Activated CD4-positive, alpha-beta T cell treated with anti-CD3 and anti-CD28 coated beads, Interleukin-2, amount 10 ng/mL, durations not matched to agents 7 days and 5 days (primary cell): ENCODE measurements at places on chromosomes 12 and 14. TPM values are rescaled to one million over a fixed set of nuclear protein-coding genes. Genes with fewer than 3 reads are reported as not detected.

- no peak for DNase-seq
Measured at GRCh38 chr12:101919447-101919846, 42.1 kb downstream of the DRAM1 start.

DNA sequence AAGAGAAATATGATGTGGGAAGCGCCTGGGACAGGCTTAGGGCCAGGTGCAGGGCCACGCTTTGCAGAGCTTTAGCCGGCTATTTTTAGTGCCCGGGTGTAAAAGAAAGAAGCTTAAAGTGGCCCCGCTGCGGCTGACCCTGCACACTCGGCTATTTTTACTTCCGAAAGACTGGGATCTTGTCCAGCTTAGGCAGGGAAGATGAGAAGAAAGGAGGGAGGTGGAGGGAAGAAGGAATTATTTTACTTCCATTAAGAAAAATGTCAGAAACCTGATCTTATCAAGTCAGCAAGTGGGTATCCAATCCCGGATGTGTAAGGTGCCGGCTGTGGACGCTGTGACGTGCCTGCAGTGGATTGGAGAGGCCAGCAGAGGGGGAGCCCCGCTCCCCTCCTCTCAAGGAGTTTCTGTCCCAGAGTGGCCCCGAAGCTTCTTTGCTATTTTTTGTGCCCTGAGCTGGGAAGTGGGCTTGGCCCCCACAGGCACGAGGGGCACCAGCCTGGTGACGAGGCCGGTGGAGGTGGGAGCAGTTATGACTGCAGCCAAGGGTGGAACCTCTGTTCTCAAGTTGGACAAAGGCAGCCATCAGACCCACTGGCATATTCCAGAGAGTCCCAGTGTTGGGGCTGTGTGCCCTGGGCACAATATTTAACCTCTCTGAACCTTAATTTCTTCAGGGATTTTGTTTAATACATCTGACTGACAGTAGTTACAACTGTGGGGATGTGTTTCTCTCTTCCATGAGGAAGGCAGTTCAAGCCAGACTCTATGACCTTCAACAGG, 97.7 kb downstream of the ESRRB start:
- no peak for DNase-seq

GRCh38 chr14:21026274-21026987, 1.6 kb upstream of the NDRG2 start:
- DNase-seq: no peak

- DNase-seq: no peak
Measured at GRCh38 chr14:44316647-44317440, 190.2 kb downstream of the FSCB start.

MIS18BP1 gene
- 81.9 TPM for total RNA-seq

GLI1 gene
- total RNA-seq: 0.52 TPM

HOXC9 gene
- not detected for total RNA-seq

DNA sequence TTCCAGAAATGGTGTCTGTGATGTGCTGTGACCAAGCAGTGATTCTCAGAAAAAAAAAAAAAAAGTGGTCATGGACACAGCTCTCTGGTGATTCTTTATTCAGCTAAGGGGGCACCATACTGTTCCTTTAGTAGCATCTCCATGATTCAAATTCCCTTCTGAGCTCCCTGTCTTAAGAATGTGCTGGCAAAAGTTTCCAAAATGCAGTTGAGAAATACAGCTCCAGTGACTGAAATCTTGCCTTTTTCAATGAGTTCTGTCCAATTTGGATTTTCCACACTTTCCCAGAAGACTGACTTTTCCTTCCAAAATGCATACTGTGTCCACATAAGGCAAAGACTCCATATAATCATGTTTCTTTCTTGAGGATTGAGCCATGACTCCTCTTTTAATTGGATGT, 24.3 kb upstream of the CPM start:
- DNase-seq: no peak

DNA sequence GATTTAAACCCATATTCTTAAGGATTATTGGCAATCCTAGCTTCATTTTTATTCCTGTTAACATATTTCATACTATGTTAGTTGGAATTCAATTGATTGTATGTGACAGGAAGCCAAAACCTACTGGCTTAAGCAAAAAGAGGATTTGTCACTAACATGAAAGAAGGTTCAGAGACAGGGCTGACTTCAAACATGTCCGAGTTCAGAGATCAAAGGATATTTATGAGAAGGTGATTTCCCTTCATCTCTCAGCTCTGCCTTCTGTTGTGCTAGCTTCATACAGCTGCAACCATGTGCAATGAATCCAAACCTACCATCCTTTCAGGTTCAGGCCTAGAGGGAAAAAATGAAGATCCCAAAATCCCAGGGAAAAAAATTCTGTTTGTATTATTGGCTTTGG, 349.7 kb downstream of the ATP23 start:
- DNase-seq: no peak

ITGB7 gene
- total RNA-seq: 621 TPM

- DNase-seq: no peak
Measured at GRCh38 chr14:101177301-101177971, 273.9 kb upstream of the RTL1 start.

MSI1 gene
- total RNA-seq: not detected

GRCh38 chr14:104893435-104894207, 28.6 kb downstream of the CEP170B start:
- no peak for DNase-seq

SIX6 gene
- total RNA-seq: not detected

GRCh38 chr14:99730876-99731546, 46.9 kb downstream of the CYP46A1 start:
- DNase-seq: no peak

RTN1 gene
- not detected for total RNA-seq

- DNase-seq: no peak
Measured at GRCh38 chr14:68230950-68231717, 411.6 kb downstream of the RAD51B start.

FSCB gene
- total RNA-seq: not detected

C1S gene
- 1.1 TPM for total RNA-seq

KRT7 gene
- total RNA-seq: 2.5 TPM

GRCh38 chr14:65860956-65861611, 448.6 kb downstream of the FUT8 start:
- DNase-seq: peak; percentile 77

SLC35F4 gene
- total RNA-seq: not detected

GRCh38 chr14:73180385-73180805, 44.1 kb downstream of the PSEN1 start:
- no peak for DNase-seq

TEX52 gene
- total RNA-seq: 0.29 TPM

DNA sequence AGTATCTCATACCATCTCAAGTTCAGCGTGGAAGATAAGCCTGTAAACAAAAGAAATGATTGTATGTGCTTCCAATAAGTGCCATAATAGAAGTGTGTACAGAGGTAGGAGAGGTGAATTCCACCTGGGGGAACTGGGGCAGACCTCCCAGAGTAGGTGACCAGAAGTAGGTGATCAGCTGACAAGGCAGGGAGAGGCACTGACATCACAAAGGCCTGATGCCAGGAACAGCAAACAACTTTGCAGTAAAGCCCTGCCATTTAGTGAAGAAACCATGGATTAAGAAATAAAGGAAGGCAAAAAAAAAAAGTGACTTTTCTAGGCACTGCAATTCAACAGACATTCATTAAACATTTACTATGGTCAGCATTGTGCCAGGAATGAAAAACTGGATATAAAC, 31.1 kb downstream of the NR1H4 start:
- DNase-seq: no peak

DNA sequence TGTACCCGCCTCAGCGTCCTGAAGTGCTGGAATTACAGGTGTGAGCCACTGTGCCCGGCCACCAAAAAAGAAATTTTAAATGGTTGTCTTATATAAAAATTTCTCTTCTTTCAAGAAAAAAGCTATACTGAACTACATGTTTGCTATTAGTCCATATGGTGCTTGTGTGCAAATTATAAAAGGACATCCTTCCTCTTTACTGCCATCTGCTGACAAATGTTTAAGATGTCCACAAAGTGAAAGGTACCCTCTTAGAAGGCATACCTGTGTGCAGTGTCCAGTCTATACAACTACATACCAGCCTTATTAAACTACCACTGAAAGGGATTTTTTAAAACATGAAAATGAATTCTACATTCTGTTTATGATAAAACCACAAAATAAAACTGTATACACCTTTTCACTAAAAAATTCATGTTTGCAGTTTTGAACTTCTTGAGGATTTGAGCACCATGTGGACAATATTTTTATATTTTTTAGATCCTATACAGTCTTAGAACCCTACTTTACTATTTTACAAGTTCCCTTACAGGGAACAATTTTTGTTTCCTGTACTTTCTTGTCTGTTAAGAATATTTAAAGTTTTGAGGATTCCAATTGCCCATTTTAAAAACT, 32.8 kb upstream of the TOMM20L start:
- no peak for DNase-seq

DNA sequence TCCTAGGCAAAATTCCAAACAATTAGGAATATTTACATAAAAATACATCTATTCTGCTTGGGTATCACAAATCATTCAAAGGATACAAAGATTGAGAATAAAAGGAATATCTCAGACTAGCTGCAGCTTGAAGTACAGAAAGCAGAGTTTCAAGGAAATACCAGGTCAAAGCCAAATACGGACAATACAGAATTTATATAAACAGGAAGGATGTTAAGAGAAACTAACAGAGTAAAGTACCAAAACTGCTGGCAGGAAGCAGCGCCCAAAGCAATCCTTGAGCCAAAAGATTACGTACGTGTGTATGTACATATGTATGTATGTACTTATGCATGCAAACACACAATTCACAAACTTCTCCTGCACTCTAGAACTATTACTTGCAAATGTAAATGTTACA, 86.6 kb downstream of the PPP1R12A start:
- DNase-seq: no peak

DNA sequence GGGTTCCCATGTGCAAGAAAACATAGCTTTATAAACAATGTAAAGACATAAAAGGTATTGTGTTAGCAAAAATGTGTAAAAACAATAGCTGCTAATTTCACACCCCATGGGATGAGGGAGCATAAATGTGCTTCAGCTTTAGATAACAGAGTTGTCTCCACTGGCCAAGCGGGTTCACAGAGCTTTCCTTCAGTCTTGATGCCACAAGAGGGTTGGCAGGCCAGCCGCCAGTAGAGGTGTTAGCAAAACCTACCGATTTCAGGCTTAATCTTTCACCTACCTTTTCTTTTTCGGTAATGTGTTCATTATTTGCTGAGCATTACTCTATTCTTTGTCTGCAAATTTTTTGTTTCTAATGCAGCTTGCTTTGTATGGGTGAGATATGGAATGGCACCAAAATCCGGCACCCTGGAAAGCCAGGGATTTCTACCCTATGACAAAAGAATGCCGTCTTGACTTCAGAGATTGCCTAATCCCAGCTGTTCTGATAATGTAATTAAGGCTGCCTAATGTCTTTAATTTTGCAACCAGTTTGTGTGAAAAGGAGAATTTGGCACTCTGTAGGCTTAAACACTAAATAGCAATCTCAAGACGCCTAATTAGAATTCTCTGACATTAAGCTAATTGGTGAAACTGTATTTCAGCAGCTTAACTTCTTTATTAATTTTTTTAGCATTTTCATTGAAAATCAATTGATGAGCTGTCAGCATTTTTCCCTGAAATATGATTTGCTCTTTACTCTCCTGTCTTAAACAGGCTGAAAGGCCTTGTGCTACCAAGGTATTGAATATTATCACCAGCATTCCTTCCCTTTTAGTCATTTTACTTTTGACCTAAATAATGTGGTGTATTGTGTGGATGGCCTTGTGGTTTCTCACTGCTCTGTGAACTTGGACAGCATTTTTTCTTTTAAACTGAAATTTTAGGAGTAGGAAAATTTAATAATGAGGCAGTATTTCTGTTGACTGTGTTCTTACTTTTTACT, 60.7 kb downstream of the POLR3B start:
- DNase-seq: no peak

GRCh38 chr14:67564236-67564635, 31.1 kb downstream of the PLEKHH1 start:
- DNase-seq: no peak
